ENCODE measurements at places on chromosomes 1 and 21.

DNA sequence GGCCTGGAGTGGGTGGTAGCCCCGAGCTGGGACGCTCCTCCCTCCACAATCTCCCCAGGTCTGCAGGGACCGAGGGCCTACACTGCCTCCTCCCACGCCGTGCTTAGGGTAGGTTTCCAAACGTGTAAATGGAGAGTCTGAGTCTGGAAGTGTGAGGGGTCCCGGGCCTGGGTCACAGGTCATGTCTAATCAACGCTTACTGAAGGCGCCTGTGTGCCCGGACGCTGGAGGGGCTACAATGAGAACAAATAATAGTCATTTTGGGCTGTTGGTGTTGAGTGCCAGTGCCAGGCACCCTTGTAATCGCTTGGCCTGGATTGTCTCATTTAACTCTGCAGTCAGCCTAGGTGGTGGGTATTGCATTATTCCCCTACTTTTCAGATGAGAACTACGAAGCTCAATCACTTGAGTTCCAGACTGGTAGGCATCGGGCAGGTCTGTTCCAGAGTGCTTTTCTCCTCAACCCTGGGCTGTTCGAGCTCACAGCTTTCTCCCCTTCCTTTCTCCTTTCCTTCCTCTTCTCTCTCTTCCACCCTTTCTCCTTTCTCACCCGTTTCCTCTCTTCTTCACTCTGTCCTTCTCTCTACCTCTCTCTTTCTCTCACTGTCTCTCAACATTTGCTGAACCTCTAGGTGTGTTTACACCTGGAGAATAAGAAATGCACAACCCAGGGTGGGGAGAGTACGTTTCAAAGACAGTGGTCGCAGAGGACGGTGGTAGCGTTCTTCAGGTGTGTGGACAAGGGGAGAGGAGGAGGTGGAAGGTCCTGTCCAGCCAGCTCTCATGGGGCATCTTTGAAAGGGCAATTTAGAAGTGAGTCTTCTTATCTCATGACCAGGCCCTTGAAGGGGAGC lies 883 bp downstream of the SLC66A1 start:
- DNase-seq, result no peak

- DNase-seq, result peak; percentile 89
These were observed 19.5 kb upstream of the NCMAP start for GRCh38 chr1:24536391-24536840.

DNA sequence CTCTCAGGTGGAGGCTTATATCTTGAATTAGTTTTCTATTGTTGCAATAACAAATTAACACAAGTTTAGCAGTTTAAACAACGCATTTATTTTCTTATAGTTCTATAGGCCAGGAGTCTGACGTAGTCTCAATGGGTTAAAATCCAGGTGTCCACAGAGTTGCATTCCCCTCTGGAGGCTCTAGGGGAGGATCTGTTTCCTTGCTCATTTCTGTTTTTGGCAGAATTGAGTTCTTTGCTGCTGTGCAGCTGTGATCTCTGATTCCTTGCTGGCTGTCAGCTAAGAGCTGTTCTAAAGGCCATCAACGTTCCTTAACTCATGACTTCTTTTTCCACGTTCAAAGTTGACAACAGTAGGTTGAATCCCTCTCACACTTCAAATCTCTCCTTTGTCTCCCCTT lies 31.8 kb downstream of the S100A10 start:
- no peak for DNase-seq

GRCh38 chr1:219121679-219122078 lies 52.0 kb upstream of the LYPLAL1 start:
- no peak for DNase-seq

DNA sequence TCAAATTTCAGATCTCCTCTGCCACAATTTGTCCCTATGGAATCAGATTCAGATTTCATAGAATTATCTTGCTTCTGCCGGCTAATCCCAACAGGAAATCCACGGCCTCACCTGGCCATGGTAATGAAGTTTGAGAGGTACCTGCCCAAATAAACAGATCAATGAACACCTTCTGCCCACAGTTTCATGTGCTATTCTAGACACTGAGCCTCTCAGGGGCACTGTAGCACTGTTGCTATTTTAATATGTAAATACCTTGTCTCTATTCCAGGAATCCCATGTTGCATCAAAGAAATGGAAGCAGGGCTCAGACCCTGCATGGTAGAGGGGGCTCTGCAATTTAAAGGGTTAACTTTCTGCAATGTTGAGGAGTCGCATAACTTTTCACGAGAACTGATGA lies 593.1 kb downstream of the PTBP2 start:
- no peak for DNase-seq

DNA sequence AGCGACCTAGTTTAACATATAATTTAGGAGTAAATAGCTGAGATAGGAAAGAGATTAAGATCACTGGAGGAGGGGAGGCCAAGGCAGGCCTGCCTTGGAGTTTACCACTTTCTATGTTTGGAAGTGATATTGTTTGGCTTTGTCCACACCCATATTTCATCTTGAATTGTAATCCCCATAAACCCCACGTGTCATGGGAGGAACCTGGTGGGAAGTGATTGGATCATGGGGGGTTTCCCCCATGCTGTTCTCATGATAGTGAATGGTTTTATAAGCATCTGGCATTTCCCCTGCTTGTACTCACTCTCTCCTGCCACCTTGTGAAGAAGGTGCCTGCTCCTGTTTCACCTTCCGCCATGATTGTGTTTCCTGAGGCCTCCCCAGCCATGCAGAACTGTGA lies 58.3 kb upstream of the ARTN start:
- DNase-seq, result no peak

DNA sequence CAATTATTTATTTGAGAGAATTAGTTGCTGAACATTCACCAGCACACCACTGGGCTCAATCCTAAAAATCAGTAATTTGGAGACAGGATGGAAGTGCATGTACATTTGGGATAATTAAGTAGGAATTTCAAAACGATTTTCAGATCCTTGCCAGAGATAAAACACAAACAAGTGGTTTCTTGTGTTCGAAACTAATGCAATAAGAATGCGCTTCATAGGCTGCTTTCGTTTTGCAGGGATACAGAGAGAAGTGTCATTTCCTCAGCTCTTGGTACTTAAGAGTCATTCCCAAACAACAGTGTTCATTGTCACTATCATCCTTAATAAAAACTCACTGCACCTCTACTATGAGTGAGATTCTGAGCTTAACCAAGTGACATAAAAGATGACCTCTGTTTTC lies 20.6 kb upstream of the USP24 start:
- no peak for DNase-seq

- DNase-seq, result no peak
These were observed 46.2 kb downstream of the CAPN9 start for GRCh38 chr1:230793463-230793745.

- DNase-seq, result no peak
These were observed 35.6 kb upstream of the WASF2 start for GRCh38 chr1:27525296-27526272.

- DNase-seq, result no peak
These were observed 18.8 kb upstream of the SCCPDH start for GRCh38 chr1:246705368-246705767.

DNA sequence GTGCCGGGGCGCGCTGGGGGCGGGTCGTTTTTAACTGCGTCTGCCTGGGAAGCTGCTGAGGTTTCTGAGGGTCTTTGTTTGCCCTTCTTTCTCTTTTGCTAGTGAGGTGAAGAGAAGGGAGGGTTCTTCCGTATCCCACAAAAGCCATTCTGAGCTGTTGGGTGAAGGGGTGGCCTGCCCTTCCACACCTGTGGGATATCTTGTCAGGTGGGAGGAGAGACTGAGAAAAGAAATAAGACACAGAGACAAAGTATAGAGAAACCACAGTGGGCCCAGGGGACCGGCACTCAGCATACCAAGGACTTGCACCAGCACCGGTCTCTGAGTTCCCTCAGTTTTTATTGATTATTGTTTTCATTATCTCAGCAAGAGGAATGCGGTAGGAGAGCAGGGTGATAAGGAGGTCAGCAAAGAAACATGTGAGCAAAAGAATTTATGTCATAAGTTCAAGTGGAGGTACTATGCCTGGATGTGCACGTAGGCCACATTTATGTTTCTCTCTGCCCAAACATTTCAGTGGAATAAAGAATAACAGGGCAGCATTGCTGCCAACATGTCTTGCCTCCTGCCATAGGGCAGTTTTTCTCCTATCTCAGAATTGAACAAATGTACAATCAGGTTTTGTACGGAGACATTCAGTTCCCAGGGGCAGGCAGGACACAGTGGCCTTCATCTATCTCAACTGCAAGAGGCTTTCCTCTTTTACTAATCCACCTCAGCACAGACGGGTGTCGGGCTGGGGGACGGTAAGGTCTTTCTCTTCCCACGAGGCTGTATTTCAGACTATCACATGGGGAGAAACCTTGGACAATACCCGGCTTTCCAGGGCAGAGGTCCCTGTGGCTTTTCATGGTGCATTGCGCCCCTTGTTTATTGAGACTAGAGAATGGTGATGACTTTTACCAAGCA lies 972 bp downstream of the PGBD2 start:
- DNase-seq, result no peak

- no peak for DNase-seq
These were observed 42.2 kb upstream of the IGSF3 start for GRCh38 chr1:116709666-116710167.

DNA sequence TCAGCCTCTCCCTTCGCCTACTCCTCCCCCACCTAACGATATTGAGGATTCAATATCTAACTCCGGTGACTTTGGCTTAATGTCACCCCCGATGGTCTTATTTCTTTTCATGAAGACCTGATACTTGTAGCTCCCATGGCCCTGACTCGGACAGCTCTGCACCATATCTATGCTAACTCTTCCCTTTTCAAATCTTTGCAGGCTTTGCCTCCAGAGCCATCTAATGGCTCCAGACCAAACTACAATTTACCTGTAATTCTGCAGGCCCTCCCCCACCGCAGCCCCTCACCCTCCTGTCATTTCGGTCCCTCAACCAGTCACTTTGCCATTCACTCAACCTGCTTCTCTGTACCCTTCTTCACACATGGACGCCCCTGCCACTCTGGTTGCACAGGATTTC lies 7.9 kb upstream of the GSTM5 start:
- DNase-seq, result no peak

- DNase-seq, result no peak
These were observed 163.7 kb downstream of the NTMT2 start for GRCh38 chr1:170309389-170310013.

- no peak for DNase-seq
These were observed 8.8 kb downstream of the LAMB3 start for GRCh38 chr1:209643285-209644020.

DNA sequence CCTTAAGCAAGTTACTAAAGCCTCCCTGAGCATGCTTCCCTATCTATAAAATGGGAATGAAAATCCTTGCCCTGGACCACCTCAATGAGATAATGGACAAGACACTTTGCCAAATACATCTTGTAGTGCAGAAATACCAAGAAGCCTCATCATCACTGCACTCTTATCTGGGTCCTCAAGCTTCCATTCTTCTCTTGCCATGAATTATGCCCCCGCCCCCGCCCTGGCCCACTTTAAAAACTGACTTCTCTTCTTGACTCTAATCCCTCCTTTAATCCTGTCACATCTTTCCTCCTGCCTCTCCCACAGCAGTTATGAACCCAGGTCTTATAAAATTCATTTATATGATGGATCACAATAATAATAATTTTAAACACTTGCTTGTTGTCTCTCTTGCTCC lies 14.8 kb downstream of the ARHGEF11 start:
- DNase-seq, result no peak

DNA sequence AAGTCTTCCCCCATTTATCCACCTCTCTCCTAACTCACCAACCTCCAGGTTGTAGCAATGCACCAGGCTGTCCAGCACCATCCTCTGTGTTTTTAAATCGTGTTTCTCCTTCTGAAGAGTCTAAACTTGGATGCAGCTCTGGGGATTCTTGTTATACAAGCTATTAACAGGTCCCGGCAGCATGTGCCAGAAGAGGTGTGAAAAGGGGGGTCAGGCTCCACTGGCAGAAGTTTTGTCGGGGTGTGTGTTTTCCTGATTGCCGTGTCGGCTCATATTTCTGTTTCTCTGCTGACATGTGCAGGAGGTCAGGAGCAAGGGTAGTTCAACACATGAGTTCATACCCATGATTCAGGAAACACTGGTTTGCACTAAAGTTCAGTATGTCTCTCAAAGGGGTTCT lies 658.6 kb upstream of the CAMK1G start:
- DNase-seq, result no peak

DNA sequence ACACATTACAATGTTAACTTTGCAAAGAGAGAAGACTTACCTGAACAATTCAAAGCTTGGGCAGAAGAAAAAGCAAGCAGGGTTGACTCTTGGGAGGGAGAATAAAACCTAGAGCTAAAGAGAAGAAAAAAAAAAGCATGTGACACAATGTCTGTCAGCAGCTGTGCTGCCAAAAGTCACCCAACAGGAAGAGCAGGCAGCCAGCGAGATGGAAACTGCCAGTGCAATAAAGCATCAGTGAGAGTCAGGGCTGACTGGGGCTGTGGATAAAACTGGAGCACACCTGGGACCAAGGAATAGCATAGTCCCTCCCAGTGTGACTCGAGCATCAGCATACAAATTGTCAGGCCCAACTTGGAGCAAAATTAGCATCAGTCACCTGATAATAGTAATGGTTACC lies 65.0 kb upstream of the SLC22A15 start:
- DNase-seq, result no peak

- no peak for DNase-seq
These were observed 60.4 kb upstream of the GORAB start for GRCh38 chr1:170471398-170472053.

- no peak for DNase-seq
These were observed 44.0 kb upstream of the HSD3B1 start for GRCh38 chr1:119462964-119463363.

DNA sequence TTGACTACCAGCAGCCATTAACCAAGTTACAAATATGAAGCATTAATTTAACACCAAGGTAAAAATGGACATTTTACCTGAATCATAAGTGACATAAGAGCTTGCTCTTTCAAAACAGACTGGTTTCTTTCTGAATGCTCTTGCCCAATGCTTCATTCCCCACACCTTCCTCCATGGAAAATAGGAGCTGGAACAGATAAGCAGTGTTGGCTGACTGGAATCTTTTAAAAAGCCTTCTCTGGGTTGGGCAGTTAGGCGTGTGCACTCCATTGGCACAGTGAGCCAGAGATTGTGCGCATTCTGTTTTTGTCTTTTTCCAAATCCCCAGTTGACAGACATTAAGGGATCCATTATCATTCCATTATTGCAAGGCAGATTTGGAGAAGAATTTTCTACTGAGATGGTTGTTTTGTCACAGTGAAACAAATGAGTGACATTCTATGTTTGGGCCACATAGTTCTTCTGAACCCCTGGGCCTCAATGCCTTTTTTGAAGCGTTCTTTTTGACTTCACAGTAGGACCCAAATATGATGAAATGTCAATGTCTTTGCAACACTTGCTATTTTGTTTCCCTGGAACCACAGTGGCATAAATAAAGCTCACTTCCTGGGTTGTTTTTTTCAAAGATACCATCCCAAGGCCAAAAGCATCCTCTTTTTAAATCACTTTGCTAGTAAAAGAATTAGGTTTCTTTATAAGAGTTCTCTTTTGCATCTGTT lies 32.3 kb downstream of the LRRC8B start:
- DNase-seq, result no peak

- DNase-seq, result no peak
These were observed 949.3 kb downstream of the MRPL39 start for GRCh38 chr21:24658026-24658425.

GRCh38 chr21:17708522-17709265 lies 96.0 kb upstream of the BTG3 start:
- no peak for DNase-seq
